ENCODE measurements at places on chromosomes 13 and 19.
A peak's percentile ranks its signal among the peaks of the same experiment; 100 is the strongest.

- DNase-seq: no peak
Measured at GRCh38 chr13:106649495-106649894, 81.6 kb upstream of the ARGLU1 start.

GRCh38 chr13:105952233-105952972, 583.1 kb downstream of the EFNB2 start:
- no peak for DNase-seq

DNA sequence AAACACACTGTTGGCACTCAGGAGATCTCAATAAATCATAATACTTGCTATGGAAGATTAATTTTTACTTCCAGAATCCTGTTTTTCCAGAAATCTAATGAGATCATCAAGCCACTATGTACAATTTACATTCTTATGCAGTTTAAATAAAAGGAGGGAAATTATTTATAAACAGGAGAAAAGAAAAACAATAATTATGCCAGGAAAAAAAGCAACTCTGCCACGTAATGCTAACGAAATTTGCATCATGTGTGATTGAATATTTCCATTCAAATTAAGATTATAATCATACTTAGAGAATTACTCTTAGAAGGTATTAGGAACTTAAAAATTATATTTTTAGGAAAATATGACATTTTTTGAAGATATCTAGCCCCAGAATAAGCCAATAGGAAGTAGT, 13.0 kb downstream of the FAM124A start:
- no peak for DNase-seq

DNA sequence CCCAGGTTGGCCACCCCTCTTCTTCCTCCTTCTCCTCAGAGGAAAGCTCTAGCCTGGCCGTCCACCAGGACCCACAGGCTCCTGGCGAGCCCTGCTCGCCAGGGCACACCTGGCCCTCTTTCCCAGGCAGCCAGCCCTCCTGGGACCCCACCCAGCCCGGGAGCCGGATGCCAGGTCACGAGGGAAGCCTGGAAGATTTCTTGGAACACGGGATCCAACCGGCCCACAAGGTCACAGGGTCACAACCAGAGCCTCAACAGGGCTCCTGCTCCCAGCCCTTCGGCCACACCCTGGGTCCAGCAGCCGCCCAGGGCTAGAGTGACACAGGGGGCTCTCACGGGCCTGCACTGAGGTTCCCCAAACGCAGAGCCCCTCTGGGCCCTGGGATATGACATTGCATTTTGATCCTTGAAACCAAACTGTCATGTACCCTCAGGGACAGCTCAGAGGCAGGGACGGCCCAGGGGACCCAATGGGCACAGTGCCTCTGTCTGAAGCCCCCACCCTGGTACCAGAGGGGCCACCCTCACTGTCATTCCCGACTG, 5.5 kb downstream of the MKNK2 start:
- no peak for DNase-seq

DNA sequence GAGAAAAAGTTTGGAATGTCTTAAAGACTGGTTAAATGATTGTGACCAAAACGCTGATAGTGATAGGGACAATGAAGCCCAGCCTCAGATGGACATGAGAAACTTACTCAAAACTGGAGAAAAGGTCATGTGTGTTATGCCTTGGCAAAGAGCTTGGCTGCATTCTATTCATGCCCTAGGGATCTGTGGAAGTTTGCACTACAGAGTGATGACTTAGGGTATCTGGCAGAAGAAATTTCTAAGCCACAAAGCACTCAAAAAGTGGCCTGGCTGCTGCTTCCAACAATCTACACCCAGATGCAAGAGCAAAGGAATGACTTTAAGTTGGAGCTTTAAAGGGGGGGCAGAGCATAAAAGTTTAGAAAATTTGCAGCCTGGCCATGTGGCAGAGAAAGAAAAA, 521.3 kb downstream of the UQCRFS1 start:
- DNase-seq: no peak

DNA sequence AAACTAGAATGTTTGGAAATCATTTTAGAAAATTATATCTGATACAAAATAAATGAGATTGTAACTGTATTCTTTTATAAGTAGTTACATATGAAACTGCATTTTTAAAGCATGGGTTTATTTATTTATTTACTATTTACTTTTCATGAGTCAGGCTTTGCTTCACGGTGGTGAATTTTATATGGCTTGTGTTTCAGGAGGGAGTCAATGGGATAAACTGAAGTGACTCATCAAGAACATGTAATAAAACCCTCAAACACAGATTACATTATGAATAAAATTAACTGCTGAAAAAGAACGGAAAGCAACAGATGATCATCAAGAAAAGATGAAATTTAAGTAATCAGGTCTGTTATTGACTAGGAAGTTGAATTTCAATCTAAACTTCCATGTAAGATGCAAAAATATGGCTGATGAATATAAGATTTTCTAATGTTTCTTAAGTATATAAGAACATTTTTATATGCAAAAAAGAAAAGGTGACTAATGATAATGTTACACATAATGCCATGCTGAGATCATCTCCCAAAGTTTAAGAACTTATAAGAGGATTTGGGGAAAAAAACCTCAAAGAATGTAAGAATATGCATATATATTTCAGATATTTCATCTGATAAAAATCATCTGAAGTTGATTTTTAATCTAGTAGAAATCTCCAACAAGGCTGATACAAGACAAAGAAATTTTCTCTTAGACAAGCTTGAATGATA, 383.6 kb downstream of the SLITRK1 start:
- peak; percentile 28 for DNase-seq

DNA sequence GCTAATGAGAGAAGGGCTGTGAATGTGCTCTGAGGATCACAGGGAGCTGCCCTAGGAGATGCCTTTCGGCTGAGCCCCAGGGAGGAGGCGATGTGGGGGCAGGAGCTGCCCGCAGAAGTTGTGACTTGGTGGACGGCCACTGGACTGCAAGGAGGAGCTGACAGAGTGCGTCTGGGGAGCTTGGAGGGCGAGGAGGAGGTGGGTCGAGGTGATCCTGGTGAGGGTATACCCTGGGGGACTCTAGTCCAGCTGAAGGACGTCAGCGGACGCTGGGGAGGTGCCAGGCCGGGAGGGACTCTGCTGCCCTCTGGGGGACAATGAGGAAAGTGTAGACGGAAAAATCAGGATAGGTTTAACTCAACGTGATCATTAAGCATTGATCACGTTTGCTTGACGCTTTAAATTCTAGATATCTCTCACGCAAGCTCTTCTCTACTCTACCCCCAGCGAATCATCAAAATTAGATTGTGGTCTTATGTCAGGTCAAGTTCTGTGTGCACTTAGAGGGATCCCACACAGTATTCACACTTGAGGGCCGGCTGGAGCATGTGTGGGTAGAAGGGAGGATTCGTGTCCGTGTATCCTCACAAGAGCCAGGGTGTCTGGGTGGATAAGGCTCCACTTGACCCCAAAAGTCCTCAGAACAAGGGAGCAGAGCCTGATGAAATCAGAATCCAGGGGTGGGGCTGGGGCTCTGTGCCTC, 3.3 kb upstream of the CEACAM7 start:
- no peak for DNase-seq

DNA sequence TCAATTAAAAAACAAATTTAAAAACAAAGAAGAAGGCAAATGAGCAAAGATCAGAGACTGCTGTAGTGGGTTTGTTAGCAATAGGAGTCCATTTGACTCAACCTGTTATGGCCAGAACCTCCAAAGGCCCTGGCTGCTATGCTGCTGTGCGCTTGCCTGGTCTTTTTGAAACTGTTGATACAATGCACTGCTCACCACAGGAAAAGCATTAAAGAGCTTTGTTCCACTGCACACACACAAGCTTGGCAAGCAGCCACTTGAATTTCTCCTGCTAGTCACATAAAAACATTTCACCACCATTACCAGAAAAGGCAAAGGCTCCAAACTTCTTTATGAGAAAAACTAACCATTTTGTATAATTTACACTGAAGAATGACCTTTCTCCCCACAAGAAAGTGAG, 132.2 kb downstream of the FREM2 start:
- DNase-seq: no peak

- DNase-seq: no peak
Measured at GRCh38 chr13:113559901-113560644, 24.5 kb upstream of the TFDP1 start.

DNA sequence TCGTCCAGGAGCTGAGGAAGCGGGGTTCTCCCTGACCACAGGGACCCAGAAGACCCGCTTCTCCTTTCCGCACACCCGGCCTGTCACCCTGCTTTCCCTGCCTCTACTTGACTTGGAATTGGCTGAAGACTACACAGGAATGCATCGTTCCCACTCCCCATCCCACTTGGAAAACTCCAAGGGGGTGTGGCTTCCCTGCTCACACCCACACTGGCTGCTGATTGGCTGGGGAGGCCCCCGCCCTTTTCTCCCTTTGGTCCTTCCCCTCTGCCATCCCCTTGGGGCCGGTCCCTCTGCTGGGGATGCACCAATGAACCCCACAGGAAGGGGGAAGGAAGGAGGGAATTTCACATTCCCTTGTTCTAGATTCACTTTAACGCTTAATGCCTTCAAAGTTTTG, 18.9 kb downstream of the VASP start:
- DNase-seq: no peak

- no peak for DNase-seq
Measured at GRCh38 chr13:21316376-21316775, 139.9 kb downstream of the MRPL57 start.

GRCh38 chr13:39411511-39411910, 191.5 kb downstream of the LHFPL6 start:
- DNase-seq: no peak

GRCh38 chr13:102847272-102848234, 1.7 kb downstream of the ERCC5 start:
- DNase-seq: no peak

- DNase-seq: no peak
Measured at GRCh38 chr19:51607077-51607476, 23.1 kb downstream of the SIGLEC5 start.

- no peak for DNase-seq
Measured at GRCh38 chr19:45667620-45668341, at the start of gene GIPR. Gene GIPR (plus strand): TSS chr19:45668221. CDS start chr19:45669521, 1,300 bp downstream.

- no peak for DNase-seq
Measured at GRCh38 chr13:49495783-49496762, at the start of gene PHF11. Gene PHF11 (plus strand): TSS chr13:49495953. CDS start chr13:49496002, 49 bp downstream.

GRCh38 chr19:29923653-29924052, 18.4 kb upstream of the URI1 start:
- DNase-seq: no peak

DNA sequence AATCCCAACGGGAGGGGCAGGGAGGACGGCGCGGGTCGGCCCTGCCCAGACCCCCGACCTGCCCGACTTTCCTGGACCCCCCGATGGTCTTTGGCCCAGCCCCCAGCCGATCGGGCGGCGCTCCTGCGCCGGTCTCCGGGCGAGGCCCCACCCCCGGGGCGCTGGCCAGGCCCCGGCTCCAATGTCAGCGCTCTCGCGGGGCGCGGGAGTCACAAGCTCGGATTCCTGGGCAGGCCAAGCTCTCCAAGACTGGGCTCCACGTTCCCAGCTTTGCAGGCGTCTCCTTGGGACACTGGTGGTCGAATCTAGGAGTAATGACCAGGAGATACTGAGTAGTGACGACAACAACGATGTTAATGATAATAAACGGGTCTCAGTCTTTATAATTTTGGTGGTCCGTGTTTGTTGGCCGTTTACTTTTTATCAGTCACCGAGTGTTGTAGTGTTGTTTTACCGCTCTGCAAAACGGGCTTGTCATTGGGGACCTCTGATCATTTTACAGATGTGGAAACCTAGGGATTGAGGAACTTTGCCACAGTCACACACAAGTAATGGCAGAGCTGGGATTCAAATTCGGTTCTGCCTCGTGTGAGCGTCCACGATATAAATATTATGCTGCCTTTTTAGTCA, 545 bp downstream of the RAD23A start:
- DNase-seq: no peak

DNA sequence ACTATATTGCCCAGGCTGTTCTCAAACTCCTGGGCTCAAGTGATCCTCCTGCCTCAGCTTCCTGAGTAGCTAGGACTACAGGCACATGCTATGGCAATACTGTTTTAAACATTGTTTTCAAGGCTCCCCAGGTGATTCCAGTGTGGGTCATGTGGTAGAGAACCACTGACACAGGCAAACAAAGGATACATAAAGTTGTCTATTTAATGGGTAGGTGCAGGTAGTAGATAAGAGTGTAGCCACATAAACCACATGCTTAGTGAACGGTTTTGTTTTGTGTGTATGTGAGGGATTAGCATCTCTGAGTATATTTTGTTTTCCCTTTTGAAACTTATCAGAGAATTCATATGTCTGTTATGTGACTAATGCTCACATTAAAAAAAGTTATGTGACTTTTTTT, 36.7 kb downstream of the USPL1 start:
- DNase-seq: no peak

DNA sequence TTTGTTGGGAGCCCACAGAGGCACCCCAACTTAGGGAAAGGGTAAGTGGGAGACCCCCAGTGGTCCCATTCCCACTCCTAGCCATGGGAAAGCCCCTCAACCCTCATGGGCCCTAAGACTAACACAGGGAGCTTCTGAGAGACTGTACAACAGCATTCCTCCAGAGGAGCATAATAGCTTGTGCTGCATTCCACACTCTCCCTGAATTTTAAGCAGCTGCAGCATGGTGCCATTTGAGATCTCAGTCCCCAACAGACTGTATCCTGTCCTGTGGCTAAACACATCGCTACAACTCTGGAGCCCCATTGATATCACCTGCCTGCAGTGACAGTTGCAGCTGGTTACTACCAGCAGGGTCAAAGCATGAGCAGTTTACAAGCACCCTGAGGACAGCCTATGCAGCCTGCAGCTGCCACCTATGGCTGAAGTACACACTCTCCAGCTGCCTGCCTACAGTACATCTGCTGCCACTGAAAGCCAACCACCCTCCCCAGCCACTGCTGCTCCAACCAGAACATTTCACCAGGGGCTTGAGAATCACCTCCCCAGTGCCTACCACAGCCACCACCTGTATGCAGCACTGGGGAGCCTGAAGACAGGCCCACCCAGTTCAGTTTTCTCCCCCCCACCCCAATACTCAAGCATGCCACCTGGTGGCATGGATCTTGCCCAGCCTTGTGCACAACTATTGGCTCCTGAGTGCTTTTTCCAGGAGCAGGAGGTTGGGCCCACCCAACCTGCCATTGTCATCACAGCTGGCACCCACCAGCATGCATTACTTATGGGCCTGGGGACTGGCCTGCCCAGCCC, 557.3 kb downstream of the GPC5 start:
- DNase-seq: no peak

DNA sequence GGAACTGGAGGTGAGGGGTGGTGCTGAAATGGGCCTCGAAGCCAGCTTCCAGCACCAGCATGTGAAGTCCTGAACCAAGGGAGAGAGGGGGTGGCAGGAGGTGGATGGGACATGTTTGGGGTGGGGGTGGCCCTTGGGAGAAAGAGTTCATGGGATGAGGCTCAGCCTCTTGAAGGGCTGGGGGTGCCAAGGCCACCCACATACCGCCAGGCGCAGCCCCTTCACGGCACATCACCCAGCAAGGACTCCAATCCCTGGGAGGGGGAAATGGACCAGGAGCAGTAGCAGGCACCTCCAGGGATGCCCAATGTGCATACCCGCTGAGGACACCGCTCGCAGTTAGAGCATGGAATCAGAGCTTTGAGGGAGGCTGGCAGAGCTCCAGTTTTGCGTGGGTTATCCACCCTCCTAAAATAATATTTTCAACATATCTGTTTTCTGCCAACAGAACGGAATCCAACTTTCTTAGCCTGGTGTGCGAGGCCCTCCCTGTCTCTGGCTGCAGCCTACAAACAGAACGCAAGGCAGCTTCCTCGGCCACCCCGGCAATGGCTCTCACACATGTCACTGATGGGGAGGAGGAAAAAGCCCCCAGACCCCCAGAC, 140.5 kb upstream of the VSTM2B start:
- no peak for DNase-seq
